ENCODE measurements at places on chromosomes 6 and 20.

DNA sequence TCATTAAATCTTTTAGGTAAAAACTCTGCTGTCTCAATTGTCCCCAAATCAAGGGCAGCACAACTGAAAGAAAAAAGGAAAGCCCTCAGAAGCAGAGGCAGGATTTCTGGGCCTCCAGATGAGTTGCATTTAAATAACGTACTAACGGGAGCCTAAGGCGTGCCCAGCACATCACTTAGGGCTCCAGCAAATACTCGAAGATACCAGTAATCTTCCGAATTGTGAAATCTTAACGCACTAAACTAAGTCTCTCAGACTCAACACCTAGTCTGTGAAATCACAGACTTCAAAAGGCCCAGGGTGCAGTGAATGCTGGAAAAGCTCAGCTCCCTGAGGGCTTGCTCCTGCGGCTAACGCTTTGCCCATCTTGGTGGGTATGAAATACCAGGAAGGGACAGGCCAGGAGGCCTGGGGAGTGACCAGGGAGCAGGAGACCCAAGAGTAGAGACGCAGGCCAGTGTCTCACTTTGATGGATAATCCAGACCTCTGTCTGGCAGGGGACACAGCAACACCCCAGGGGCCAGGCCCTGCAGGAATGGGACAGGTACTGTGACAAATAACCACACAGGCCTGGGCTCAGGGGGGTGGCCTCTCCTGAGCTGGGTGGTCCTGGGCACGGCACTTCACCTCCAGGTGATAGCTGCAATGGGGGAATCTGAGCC lies 36.4 kb downstream of the RRBP1 start:
- no peak for DNase-seq

GRCh38 chr6:85458184-85458583 lies 8.3 kb downstream of the NT5E start:
- DNase-seq: no peak

DNA sequence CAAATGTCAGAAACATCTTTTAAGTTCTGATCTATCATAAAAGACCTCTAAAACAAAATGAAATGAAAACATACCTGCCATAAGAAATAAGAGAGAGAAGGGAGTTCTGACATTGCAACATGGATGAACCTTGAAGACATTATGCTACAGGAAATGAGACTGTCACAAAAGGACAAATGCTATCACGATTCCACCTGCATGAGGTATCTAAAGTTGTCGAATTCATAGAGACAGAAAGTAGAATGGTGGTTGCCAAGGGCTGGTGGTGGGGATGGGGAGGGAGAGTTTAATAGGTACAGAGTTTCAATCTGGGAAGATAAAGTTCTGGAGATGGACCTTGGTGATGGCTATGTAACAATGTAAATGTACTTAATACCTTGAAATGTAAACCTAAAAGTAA lies 3.3 kb downstream of the EZR start:
- no peak for DNase-seq

GRCh38 chr20:408843-409696 lies 971 bp downstream of the RBCK1 start:
- DNase-seq: peak; percentile 18

DNA sequence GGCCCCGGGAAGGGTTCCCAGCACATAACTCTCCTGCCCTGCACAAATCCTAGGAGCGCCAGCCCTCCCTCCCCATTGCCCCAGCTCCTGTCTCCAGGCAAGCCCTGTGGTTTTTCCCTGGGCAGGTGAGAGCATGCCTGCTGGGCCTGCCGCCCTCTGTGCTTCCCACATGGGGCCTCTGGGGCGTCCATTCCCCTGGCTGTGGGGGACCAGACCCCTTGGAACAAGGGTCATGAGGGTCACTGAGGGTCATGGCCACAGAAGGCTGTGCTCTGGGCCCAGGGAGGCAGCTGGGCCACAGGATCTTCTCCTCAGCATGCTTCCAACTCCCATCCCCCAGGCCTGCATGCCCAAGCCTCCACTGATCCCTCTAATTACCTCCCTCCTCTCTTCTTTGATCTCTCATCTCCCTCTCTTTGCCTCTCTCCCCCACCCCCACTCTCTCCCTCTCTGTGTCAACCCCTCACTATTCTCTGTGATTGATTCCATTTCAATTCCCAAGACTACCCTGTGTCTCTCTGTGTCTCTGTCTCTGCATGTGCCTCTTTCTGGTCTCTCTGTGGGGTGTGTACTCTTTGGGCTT lies 6.1 kb downstream of the MDFI start:
- no peak for DNase-seq
